Left ventricle myocardium superior (tissue), 1 donor: ENCODE measurements at places on chromosomes 3 and 15. TPM values are rescaled to one million over a fixed set of nuclear protein-coding genes. Genes with fewer than 3 reads are reported as not detected.

- no peak for DNase-seq
Observed at GRCh38 chr3:80338366-80338765, 570.6 kb upstream of the ROBO1 start.

The ACTRT3 gene
- 0.72 TPM for total RNA-seq

The SST gene
- total RNA-seq, result not detected

GRCh38 chr3:189512039-189512438, 119.2 kb upstream of the TP63 start:
- DNase-seq, result no peak

DNA sequence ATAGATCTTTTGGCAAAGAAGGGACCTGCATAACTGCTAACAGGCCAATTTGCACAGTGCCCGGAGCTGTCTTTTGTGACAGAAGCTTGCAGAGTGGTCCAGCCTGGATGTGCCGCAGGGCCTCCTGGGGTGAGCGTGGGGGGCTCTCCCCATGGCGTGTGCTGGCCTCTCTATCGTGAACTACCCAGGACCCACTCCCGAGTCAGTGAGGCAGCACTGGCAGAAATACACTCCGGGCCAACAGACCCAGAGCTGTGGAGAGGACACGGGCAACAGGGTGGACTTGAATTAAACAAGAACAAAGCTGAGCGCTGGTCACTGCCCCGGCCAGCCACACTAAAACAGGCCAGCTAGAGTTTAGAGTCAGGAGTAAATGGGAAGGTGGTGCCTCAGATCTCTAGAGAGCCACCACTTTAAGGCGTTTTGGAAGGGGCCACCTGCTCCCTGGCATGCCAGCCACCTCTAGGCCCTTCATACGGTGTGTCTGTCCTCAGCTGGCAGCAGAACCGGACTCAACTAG, 152.1 kb downstream of the KLF13 start:
- no peak for DNase-seq

The SLC15A2 gene
- 6.8 TPM for total RNA-seq

The UPK1B gene
- total RNA-seq, result 0.77 TPM

The SLC28A2 gene
- not detected for total RNA-seq

The SEMA3F gene
- total RNA-seq, result 11.4 TPM

DNA sequence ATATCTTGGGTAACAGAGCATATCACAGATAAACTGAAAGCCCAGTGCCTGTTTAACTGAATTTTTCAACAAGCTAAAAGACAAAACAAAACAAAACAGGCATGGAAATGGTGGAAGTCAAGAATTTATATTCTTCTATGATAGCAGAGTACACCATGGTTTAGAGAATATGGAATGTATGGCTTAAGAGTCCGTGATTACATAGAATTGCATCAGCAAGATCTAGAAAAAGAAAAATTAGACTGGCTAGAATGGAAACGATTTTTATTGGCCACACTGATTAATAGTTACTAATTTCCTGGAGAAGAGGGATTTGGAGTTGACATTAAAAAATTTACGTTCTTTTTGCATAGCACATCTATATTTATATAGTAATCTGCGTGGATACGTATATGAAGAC, 435.2 kb upstream of the DPPA4 start:
- DNase-seq, result no peak

DNA sequence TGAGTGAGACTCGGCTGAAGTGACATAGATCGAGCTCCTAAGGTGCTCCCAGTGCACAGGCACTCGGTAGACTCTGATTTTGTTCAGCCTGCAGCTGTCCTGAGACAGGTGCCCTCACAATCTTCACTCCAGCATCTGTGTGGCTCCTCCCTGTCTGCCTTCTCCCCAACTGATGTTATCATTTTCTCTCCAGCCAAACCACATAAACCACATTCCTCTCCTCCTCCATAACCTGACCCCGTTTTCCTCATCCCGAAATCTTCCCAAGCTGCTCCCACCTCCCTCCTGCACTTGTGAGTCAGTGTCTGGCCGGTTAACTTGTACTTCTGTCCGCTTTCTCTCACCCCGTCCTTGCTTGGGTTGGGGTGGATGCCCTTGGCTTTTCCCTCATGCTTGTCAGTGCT, 93.3 kb upstream of the HACD2 start:
- DNase-seq, result no peak

DNA sequence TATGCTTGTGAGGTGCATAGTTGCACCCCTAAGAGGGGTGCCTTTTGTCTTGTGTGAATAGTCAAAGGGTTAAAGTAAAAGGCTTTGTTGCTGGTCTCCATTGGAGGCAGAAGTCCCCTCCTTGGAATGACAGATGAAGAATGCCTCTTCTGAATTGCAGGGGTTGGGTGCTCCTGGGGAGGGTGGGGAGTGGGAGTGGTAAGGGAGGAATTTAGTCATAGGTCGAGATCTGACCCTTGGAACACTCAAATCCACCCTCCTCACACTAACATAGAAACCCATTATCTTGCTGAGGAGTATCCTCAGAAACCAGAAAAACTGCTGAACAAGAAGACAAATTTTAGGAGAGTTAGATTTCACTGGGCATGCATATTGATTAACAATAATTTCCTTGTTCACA, 4.7 kb downstream of the CTXND1 start:
- no peak for DNase-seq

The IL16 gene
- total RNA-seq, result 5.5 TPM

The ARGFX gene
- total RNA-seq, result not detected

DNA sequence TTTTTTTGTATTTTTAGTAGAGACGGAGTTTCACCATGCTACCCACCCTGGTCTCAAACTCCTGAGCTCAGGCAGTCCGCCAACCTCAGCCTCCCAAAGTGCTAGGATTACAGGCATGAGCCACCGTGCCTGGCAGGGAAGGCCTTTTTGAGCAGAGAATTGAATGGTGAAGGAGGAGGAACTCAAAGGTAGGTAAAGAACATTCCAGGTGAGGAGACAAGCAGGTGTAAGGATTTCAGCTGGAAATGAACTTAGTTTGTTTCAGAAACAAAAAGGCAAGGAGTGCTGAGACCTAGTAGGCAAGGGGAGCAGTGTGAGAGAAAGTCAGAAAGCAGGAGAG, 2.5 kb downstream of the TICRR start:
- DNase-seq, result no peak

DNA sequence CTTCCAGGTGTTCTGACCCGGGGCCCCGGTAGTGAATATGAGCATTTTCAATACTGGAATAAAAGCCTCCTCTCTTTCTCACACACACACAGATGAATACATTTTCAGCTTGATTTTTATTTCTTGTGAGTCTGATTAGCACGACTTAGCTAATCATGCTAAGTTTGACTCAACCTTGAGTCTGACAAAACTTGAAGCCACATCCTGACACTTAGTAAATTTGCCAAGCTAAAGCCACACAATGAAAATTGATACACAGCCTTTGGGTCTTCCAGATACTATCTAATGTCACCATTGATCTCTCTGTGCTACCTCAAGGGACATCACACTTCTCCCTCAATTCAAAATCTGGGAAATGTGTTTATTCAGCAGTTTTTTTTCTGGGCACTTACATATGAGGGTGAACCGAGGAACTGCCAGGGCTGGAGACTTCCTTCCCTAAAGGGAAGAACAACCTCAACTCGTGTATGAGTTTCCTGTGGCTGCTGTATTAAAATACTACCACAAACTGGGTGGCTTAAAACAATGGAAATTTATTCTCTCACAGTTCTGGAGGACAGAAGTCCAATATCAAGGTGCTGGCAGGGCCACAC, 18.6 kb downstream of the TMEM266 start:
- DNase-seq, result no peak

The SPTSSB gene
- total RNA-seq, result 0.20 TPM

- no peak for DNase-seq
Observed at GRCh38 chr3:105997800-105998526, 129.2 kb upstream of the CBLB start.

The XCR1 gene
- total RNA-seq, result not detected

The GOLGA8J gene
- not detected for total RNA-seq

DNA sequence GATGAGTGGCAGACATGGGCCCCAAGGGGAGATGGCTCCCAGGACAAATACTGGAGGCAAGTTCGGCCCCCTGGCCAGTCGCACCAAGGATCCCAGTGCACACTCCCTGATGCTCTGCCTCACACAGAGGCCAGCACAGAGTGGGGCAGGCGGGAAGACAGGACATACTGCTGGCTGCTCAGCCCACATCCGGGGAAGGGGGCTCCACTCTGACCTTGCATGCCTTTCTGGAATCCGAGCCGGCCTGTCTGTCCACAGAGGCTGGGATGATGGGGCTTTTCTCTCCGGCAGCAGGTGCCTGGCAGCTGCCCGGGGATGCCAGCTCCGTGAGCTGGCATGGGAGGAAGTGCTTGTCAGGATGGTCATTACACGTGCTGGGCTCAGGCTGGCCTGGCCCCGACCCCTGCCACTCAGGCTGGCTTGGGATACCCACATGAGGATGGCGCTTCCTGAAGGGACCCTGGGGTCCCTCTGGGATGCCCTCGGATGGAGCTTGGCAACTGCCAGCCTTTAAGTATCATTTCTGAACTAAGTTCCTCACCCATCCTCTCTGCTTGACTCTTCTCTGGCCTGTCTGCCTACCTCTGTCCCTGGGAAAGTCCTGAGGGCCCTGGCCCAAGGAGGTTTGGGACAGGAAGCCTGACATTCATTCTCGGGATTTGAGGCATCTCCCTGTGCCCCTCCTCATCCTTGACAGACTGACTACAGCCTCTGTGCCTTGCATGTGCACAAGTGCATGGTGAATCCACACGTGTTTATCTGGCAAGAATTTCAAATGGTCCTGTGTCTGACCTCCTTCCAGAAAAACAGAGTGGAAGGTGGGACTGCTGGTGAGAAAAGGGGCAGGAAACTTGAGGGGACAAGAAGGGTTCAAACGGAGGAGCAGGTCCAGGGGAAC, 46.5 kb downstream of the EXOG start:
- no peak for DNase-seq

The CLDN18 gene
- total RNA-seq, result not detected

GRCh38 chr15:19988094-19988660, 553.4 kb downstream of the GOLGA6L6 start:
- DNase-seq, result no peak

DNA sequence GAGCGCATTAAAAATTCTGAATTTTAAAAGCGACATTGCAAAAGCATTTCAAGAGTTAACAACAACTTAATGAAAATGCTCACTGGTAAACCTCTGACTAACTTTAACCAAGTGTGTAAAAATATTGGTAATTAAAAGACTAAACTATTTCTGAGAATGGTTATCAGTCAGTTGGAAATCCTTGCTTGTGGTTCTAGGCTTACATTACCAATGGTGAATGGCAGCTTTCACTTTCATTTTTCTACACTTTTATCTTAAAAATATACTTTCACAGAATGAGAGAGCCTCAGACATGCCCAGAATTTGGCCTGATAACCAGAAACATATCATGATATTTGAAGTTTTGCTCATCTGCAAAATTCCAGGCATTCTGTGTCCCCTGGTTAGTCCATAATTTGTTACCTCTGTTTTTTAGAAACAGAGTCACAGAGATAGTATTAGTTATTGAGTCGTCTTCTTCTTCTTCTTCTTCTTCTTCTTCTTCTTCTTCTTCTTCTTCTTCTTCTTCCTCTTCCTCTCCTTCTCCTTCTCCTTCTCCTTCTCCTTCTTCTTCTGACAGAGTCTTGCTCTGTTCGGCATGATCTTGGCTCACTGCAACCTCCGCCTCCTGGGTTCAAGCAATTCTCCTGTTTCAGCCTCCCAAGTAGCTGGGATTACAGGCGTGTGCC, 5.5 kb upstream of the RNF111 start:
- no peak for DNase-seq

DNA sequence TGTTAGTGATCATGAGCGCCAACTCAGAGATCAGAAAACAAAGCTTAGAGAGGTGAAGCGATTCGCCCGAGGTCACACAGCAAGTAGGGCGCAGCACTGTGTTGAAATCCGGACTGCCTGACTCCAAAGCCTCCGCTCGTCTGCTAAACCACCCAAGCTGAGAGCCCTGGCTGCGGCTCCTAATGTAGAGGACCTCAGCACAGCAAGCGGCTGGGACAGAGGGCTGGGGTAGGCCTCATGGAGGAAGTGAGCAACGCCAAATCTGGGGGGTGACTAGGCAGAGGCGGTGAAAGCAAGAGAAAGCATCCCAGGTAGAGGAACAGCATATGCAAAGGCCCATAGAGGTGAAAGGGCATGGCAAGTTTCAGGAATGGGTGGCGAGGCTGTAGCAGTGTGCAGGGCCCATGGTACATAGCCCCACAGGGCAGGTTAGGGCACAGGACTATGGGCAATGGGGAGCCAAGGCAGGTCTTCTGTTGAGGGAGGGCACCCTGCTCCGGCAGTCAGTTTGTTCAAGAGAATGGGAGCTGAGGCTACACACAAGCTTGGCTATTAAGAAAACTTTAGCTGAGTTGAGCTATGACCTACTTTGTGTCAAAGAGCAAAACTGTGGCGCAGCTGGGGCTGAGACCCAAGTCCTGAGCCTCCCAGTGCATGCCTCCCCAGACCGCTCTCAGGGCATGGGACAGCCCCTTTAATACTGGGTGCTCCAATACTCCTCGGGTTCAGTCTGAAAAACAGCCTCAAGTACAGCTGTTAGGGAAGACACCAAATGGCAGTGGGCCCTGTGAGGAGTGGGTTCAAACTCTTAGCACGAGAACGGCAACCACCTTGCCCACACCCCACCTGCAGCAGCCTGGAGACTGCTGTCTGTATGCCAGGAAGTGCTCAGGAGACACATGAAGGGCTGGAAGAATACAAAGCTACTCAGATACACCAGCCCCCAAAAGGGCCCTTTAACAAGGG, 988 bp upstream of the CFAP92 start:
- DNase-seq, result no peak

- no peak for DNase-seq
Observed at GRCh38 chr15:27398631-27399161, 427.7 kb downstream of the GABRG3 start.

The LDHAL6B gene
- not detected for total RNA-seq

GRCh38 chr3:17118771-17119170, 234.0 kb downstream of the PLCL2 start:
- no peak for DNase-seq

DNA sequence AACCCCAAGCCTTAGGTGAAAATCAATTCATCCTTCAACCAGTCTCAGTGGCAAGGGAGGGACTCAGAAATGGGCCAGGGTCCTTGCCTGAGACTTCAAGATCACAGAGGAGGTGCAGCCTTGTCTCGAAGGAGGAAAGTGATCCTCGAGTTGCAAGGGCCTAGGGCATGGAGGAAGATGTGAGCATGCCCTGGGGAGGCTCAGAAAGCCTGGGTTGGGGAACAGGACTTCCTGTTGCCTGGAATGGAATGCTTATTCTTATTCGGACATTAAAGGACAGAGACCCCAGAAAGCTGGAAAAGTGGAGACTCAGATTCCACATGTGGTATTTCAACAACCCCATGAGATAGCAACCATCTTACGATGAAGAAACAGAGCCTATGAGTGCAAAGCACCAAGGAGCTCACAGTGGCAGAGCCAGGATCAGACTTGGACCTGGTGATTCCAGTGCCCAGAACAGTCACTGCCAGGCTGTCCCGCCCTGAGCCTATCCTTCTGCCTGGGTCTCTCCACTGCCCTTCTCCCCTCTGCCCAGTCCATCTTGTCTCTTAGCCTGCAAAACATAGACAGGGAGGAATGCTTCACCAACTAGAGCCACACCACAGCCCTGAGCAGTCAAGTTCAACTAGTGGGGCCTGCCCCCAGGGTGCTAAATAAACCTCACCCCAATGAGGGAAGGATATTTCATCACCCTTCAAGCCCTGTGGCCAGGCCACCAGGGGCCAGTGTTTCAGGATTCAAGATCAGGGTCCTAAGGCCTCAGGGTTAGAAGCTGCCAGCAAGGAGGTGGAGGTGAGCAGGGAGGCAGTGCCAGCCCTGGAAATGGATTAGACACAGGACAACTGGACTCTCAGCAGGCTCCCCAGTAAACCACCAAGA, 21.9 kb downstream of the DAPK2 start:
- DNase-seq, result no peak
